ENCODE measurements at places on chromosomes 13 and 19. TPM values are rescaled to one million over a fixed set of nuclear protein-coding genes. Genes with fewer than 3 reads are reported as not detected.
A peak's percentile ranks its signal among the peaks of the same experiment; 100 is the strongest.

The FAM216B gene
- not detected for total RNA-seq

GRCh38 chr19:11142528-11143171, 12.9 kb downstream of the SPC24 start:
- peak; percentile 87 for DNase-seq

DNA sequence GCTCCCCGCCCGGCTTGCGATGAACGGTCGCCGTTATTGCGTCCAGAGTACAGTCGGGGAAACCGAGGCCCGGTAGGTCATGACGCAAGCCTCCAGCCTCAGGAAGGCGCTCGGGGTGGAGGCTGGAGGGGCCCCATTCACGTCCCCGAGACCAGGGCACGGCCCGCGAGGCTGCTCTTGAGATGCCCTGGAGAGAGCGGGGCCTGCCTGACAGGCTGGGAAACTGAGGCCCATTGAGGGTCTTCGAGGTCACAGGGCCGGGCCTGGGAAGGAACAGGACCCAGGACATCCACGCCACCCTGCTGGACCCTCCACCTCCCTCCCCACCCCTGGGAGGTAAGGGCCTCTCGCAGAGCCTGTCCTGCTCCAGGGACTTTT, 367 bp downstream of the NDUFS7 start:
- no peak for DNase-seq

DNA sequence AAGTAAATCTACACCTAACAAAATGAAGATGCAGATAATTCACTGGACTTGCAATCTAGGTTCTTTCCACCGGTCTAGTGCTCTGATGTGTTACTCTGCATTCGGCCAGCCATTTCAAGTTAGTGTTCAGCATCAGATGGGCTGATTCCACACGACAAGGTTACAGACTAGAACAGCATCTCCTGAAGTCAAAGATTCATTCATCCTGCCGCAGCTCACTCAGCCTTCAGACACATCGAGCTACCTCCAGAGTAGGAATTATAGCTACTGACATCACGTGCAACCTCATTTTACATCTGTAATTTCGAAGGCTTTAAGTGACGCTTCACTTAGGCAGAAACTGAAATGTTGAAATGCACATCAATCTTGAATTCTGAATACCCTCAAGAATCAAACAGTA, 76.5 kb downstream of the LHFPL6 start:
- no peak for DNase-seq

GRCh38 chr13:61294467-61295191, 121.0 kb downstream of the PCDH20 start:
- peak; percentile 94 for DNase-seq

DNA sequence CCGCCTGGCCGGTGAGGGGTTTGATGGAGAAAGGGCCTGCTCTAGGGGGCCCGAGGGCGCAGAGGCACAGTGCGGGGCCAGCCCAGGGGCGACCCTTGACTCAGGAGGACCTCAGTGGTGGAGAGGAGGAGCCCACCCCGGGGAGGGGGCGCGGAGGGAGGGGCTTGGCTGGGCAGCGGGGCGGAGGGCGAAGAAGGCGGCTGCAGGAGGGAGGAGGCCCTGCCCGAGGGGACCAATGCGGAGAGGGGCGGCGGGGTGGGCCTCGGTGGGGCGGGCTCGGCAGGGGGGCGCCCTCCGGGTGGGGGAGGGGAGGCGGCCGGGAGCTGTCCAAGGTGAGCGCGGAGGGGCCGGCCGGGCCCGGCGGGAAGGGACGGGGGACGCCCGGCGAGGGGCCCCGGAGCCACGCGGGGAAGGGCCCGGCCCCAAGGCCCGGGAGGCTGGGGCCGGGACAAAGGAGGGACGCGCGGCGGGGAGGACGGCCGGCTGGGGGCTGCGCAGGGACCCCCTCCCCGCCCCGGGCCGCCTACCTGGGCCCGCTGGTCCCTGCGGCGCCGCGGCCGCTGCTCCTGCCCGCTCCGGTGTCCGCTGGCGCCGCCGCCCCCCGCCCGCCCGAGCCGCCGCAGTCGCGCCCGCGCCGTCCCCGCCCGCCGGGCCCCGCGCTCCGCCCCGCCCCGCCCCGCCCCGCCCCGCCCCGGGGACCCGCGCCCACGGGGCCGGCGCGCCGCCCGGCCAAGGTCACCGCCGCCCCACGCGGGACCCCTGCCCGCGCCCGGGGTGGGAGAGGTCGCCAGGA, at the start of gene DIRAS1:
TSS of gene DIRAS1 (minus strand) at position 596 of the 793 bp plus-strand sequence. CDS start 3,566 bp downstream, outside the sequence.
- DNase-seq = no peak

The LSR gene
- total RNA-seq = 42.8 TPM

DNA sequence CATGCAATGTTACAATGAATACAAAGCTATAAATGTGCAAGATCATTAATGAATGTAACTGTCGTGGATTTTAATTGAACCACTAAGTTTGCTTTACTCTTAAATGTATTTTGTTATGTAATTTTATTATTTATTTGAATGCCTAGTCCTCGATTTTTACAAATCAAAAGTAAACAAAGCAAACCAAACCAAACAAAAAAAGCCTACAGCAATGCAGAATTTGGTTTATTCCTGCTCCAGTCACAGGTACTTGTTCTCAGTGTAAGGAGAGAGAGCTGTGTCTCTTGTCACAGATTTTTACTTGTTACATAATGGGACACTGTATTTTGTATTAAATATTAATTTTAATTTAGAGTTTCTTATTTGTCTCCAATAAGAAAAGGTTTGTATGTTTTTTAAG, 584.3 kb upstream of the SLITRK6 start:
- DNase-seq = no peak
